ENCODE measurements at places on chromosomes 7 and 10.

GRCh38 chr7:7051206-7051877 lies 131.0 kb upstream of the C1GALT1 start:
- DNase-seq, result no peak

DNA sequence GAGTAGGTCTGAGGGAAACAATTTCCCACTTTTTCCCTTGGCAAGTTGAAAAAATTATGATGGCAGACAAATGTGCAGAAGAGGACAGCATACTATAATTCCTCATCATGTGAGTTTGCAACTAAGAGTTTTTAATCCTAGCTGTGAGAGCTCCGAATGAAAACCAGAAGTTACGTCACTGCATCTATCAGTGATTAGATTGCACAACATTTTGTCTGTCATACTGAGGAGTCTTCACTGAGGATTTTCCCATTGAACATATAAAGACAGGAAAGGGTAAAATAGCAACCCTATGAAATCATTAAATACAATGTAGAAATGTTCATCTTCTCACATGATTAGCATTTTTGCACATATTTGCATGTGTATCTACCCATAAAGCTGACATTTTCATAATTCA lies 45.8 kb downstream of the ZNF736 start:
- DNase-seq, result no peak

DNA sequence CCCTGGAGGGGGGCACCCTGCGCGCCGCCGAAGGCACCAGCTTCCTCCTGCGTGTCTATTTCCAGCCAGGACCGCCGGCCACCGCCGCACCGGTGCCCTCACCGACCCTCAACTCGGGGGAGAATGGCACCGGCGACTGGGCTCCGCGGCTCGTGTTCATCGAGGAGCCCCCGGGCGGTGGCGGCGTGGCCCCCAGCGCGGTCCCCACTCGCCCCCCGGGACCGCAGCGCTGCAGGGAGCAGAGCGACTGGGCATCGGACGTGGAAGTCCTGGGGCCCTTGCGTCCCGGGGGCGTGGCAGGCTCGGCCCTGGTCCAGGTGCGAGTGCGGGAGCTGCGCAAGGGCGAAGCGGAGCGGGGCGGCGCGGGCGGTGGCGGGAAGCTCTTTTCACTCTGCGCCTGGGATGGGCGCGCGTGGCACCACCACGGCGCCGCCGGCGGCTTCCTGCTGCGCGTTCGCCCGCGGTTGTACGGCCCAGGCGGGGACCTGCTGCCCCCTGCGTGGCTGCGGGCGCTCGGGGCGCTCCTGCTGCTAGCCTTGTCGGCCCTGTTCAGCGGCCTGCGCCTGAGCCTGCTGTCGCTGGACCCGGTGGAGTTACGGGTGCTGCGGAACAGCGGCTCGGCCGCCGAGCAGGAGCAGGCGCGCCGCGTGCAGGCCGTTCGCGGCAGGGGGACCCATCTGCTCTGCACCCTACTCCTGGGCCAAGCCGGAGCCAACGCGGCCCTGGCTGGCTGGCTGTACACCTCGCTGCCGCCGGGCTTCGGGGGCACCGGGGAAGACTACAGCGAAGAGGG lies 594 bp downstream of the CNNM1 start:
- DNase-seq, result no peak

DNA sequence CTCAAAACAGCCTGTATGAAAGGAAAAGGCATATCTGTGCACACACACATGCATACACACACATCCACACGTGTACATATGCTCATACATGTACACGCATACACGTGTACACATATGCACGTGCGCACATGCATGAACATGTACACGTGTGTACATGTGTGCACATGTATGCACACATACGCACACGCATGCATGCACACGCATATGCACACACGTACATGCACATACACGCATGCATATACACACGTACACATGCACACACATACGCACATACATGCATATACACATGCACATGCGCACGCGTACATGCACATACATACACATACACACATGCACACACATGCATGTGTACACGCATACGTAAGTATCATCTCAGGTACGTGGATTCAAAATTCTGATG lies 19.4 kb downstream of the DIP2C start:
- no peak for DNase-seq

DNA sequence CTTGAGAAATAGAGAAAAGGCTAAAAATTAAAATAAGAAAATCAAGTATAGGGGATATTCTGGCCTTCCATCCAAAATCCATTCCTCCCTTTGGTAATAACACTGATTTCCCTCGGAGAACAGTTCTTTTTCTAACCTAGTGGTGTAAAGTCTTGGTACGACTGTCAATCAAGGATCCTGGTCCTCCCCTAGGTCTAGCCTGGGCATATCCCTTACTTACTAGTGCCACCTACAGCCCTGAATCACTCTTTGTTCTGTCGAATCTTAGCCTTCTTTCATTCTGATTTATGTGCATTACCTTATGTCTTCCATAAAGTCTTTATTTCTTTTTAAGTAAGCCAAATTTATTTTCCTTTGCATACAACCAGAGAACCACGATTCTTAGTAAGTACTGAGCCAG lies 298.7 kb upstream of the LRRTM3 start:
- DNase-seq, result no peak

- peak; percentile 25 for DNase-seq
These were observed 85.5 kb downstream of the PTPRE start for GRCh38 chr10:127992376-127992775.

DNA sequence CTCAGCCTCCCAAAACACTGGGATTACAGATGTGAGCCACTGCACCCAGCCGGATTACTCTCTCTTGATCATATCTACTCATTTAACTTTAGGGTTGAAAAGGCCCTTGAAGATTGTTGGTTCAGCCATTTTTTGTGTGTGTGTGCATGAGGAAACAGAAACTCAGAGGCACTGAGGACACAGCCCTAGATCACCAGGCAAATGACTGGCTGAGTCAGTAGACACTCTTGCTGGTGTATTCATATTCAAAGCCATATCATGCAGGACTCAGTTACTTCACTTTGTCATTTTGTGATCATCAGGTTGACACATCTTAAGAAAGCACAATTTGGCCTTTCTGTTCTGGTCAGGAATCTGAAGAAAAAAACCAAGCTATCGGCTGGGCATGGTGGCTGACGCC lies 253.4 kb downstream of the TRIL start:
- no peak for DNase-seq

DNA sequence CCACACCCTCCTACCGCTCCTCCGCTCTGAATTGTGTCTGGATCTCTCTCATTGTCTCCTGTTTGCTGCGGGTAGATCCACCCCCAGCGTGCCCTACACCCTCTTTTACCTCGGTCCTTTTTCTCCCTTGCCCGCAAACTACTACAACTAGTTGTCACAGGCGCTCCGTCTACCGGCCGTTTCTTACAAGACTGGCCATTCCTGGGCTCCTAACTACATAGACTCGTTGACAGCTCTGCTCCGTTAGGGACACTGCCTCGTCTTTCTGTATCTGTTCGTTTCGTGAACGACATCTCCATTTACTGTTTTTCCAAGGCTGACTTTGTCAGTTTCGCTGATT lies 786 bp downstream of the TAF3 start:
- DNase-seq, result no peak

- DNase-seq, result no peak
These were observed 313.8 kb upstream of the BMPER start for GRCh38 chr7:33591490-33591889.

DNA sequence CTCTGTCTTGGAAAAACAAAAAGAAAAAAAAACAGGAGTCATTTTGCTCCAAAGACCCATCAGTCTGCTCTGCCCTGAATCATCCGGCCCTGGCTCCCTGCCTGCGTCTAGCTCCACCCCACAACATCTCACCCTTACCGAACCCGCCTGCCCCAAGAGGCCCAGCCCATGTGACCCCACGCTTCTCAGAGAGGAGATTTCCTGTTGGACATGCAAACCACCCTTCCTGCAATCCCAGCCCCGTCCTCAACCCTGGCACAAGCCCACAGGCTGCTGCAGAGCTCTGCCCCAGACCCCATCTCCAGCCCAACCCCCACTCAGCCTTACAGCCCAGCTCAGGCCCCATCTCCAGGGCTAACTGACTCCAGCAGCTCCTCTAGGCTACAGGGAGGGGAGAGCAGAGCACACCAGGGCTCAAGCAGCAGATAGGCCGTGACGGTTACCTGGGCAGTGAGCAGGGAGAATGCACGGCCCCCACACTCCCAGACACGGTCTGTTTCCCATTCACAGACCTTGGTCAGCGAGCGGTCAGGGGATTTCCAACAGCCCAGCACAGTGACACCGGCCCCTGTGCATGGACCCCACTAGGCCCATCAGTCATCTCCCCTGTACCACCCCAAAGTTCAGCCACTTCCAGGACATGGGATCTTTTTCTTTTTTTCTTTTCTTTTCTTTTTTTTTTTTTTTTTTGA lies 69.9 kb upstream of the GTF2I start:
- DNase-seq, result peak; percentile 81

GRCh38 chr7:2959103-2959680 lies 84.5 kb downstream of the CARD11 start:
- peak; percentile 22 for DNase-seq

- DNase-seq, result no peak
These were observed 1.5 kb downstream of the FAM13C start for GRCh38 chr10:59360605-59361405.

DNA sequence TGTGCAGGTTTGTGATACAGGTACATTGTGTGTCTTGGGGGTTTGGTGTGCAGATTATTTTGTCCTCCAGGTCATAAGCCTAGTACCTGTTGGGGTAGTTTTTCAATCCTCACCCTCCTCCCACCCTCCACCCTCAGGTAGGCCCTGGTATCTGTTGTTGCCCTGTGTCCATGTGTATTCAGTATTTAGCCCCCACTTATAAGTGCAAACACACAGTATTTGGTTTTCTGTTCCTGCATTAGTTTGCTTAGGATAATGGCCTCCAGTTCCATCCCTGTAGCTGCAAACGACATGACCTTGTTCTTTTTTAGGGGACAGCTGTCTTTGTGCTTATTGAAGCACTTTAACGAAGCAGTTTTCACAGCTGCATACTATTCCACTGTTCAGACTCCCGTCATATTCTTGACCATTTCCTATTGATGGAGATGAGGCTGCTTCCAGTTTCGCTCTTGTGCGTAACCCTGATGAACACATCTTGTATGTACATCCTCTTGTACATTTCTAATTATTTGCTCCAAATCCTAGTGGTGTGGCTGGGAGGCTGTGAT lies 47.4 kb downstream of the LHPP start:
- no peak for DNase-seq

- DNase-seq, result no peak
These were observed 22.4 kb upstream of the GDF10 start for GRCh38 chr10:47277352-47278151.

DNA sequence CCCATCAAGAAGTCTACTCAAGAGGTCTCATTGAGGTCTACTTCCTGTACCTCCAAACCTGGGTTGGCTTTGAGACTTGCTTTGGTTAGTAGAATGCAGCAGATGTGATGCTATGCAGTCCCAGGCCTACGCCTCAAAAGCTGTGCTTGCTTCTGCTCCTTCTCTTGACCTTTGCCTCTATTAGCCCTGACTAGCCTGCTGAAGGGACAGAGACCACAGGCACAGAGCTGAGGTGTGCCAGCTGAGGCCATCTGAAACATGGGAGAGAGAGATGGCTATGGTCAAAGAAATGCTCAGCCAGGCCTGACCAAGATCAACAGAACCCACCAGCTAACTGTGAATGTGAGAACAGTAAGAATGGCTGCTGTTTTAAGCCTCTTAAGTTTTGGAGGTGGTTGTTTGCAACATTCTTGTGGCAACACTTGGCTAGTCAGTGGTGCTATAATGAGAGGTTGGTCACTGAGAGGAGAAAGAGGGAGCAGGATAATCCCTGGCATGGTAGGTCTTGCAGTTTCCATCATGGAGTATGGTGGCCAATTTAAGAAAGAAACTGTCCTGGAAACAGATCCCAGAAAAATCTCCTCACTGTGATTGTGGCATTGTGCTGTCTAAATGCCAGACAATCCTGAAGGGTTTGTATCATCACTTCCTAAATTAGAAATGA lies 176.1 kb upstream of the PHYHIPL start:
- no peak for DNase-seq

- DNase-seq, result no peak
These were observed 122.7 kb upstream of the PRSS1 start for GRCh38 chr7:142626420-142627035.

GRCh38 chr7:379456-380138 lies 89.6 kb downstream of the FOXL3 start:
- peak; percentile 66 for DNase-seq

- DNase-seq, result no peak
These were observed 104.7 kb upstream of the LRGUK start for GRCh38 chr7:134022286-134022911.

- DNase-seq, result no peak
These were observed 176.6 kb upstream of the SP4 start for GRCh38 chr7:21251151-21251800.

GRCh38 chr10:26799342-26799741 lies 61.4 kb downstream of the ABI1 start:
- no peak for DNase-seq

DNA sequence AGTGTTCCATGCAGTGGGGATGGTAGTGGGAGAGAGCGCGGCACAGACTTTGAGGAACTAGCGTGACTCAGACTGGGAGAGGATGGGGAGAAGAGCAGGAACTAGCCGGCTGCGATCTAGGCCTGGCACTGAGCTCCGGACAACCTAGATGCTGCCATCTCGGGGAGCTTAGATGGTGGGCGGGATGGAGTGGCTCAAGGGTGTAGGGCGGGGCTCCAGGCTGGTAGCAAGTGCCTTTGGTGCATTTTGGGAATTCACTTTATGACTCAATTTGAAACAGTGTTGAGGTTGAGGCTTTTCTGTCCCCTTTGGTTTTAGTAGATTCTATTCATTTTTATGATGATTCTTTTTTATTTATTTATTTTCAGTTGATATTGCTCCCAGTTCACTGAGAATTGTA lies 185.3 kb upstream of the GPR26 start:
- DNase-seq, result no peak

DNA sequence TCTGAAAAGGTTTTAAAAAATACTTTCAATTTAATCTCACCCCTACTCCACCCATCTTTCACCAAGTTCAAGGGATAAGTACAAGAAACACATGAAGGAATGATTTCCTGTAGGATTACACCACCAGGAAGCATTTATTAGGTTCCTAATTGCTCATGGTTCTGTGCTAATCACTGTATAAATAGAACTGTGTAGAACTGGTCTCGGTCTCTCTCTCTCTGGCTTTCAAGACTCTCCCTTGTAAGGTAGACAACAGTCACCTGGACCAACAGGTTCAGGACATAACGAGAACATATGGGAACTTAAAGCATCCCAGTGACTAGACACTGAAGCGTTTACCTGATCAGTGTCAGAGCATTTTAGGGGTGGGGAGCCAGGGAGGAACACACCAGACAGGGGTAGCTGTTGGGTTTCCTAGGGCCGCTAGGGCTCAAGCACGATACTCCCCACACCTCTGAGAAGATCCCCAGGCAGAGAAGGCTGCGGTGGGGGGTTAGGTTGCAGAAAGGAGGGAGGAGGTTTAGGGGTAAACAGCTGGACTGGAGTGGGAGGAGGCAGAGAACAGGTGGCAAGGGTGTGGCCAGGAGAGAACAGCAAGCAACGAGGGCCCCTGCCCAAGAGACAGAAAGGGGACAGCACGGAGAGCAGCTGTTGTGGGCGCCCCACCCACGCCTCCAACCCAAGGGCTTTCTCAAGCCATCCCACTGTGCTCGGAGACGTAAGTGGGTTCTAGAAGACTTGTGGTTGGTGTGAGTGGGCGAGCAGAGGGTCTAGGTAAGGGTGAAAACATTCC lies 52.5 kb upstream of the USP6NL start:
- DNase-seq, result no peak

GRCh38 chr10:90769946-90770841 lies 87.6 kb downstream of the HTR7 start:
- no peak for DNase-seq

GRCh38 chr10:58544135-58544534 lies 31.5 kb downstream of the BICC1 start:
- no peak for DNase-seq
